ENCODE measurements at places on chromosomes 2 and 18. TPM values are rescaled to one million over a fixed set of nuclear protein-coding genes. Genes with fewer than 3 reads are reported as not detected.

TCF7L1 gene
- 11.6 TPM for total RNA-seq

NT5DC4 gene
- total RNA-seq, result not detected

CYBRD1 gene
- 34.9 TPM for total RNA-seq

REG1B gene
- total RNA-seq, result not detected

SP110 gene
- 10.1 TPM for total RNA-seq

ACADL gene
- total RNA-seq, result not detected

CAPN14 gene
- total RNA-seq, result not detected

KCNE4 gene
- total RNA-seq, result 0.46 TPM

FZD7 gene
- 5.5 TPM for total RNA-seq

TTLL4 gene
- 29.0 TPM for total RNA-seq

SCN3A gene
- total RNA-seq, result not detected

RAB6C gene
- not detected for total RNA-seq

DSC3 gene
- 1.5 TPM for total RNA-seq

M1AP gene
- total RNA-seq, result not detected

SH3RF3 gene
- total RNA-seq, result 0.61 TPM

DIPK1C gene
- total RNA-seq, result not detected

CHRND gene
- total RNA-seq, result 0.09 TPM

DSC1 gene
- not detected for total RNA-seq

NLRC4 gene
- 0.11 TPM for total RNA-seq

ANKRD30B gene
- total RNA-seq, result not detected

ORMDL1 gene
- total RNA-seq, result 38.3 TPM

PPP1R1C gene
- 1.8 TPM for total RNA-seq

FABP1 gene
- total RNA-seq, result not detected

DSG3 gene
- total RNA-seq, result 0.02 TPM

ANO7 gene
- total RNA-seq, result 2.1 TPM

COL6A3 gene
- 0.29 TPM for total RNA-seq

SATB2 gene
- 3.9 TPM for total RNA-seq

DNPEP gene
- 55.4 TPM for total RNA-seq

CCDC85A gene
- total RNA-seq, result 0.39 TPM

SAG gene
- total RNA-seq, result not detected

IL1R2 gene
- total RNA-seq, result 1.0 TPM

EPHA4 gene
- total RNA-seq, result 0.97 TPM

STAT4 gene
- 3.9 TPM for total RNA-seq

CNGA3 gene
- total RNA-seq, result 0.09 TPM

ATG16L1 gene
- 43.3 TPM for total RNA-seq

LRATD1 gene
- 0.09 TPM for total RNA-seq

SPRED2 gene
- 36.9 TPM for total RNA-seq

ANKRD30BL gene
- total RNA-seq, result not detected

FASTKD1 gene
- 20.3 TPM for total RNA-seq

FOXI3 gene
- 0.03 TPM for total RNA-seq

SP3 gene
- 37.3 TPM for total RNA-seq

RIT2 gene
- not detected for total RNA-seq

PRKD3 gene
- 11.2 TPM for total RNA-seq

SERPINB12 gene
- not detected for total RNA-seq

ERBB4 gene
- total RNA-seq, result not detected

LRRTM1 gene
- not detected for total RNA-seq
